ENCODE measurements at places on chromosomes 4 and X.

DNA sequence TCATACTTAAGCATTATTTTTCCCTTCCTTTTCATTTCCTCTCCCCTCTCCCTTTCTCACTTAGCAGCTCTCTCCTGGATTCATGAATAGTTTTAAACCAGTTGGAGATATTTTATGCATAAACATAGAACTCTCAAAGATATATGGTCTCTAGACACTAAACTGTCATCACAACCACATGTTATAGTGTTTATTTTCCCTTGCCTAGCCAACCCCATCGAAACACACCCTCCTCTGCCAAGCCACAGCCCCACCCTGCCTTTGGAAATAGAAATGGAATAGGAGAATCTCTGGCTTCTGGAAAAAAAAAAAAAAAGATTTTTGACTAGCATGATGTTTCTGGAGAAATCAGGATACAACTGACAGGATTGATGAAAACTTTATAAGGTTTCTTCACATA lies 64.8 kb upstream of the RBPJ start:
- no peak for DNase-seq

GRCh38 chr4:143188136-143189088 lies 3.7 kb downstream of the USP38 start:
- DNase-seq, result no peak

GRCh38 chr4:174808836-174809235 lies 20.2 kb downstream of the GLRA3 start:
- DNase-seq, result no peak

DNA sequence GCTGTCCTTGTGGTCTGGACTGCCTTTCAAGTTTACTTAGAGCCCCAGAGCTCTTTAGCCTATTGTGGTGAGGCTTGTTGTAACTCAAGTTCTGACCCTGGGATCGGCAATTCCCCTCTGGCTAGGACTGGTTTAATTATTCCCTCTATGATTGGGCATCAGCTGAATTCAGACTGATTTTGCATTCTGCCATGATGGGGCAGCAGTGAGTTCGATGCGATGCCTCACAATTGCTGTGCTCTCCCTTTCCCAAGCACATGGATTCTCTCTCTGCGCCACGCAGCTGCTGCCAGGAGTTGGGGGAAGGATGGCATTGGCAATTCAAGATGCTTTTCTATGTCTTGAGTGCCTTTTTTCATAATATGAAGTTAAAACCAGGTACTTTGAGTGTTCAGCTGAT lies 327.8 kb upstream of the CXorf51B start:
- DNase-seq, result no peak

GRCh38 chrX:22467571-22467970 lies 194.9 kb downstream of the CBLL2 start:
- no peak for DNase-seq

DNA sequence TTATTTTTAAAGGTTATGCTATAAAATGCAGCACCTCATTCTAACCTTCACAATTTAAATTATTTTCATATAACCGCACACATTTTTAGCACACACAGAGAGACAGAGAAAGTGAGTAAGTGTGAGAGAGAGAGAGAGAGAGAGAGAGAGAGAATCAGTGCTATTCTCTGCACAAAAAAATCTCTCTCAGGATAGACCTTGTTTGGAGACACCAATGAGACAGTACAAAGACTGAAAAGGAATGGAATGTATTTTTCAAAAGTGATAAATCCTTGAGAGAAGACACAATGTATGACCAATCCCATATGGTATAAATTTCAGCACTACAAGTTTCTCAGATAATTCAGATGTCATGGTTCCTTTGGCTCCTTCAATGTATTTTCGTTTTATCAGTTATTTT lies 132.1 kb upstream of the PCDH18 start:
- no peak for DNase-seq

DNA sequence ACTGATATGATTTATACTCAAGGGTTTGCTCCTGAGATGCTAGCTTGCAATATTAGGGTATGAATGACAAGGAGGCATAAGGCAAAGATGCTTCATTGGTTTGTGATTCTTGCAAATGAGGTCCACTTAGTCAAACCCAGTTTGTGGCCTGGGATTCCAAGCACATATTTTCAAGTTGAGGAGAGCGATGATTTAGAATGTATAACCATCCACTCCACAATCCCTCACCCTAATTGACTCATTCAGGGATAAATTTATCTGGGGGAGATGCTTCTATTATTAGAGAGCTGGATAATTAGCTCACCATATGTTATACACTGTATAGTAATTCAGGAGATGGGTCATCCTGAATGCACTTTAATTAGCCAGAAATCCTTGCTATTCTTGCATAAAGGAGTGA lies 118.3 kb upstream of the PUDP start:
- DNase-seq, result no peak

GRCh38 chr4:65515646-65516045 lies 154.6 kb downstream of the EPHA5 start:
- no peak for DNase-seq

DNA sequence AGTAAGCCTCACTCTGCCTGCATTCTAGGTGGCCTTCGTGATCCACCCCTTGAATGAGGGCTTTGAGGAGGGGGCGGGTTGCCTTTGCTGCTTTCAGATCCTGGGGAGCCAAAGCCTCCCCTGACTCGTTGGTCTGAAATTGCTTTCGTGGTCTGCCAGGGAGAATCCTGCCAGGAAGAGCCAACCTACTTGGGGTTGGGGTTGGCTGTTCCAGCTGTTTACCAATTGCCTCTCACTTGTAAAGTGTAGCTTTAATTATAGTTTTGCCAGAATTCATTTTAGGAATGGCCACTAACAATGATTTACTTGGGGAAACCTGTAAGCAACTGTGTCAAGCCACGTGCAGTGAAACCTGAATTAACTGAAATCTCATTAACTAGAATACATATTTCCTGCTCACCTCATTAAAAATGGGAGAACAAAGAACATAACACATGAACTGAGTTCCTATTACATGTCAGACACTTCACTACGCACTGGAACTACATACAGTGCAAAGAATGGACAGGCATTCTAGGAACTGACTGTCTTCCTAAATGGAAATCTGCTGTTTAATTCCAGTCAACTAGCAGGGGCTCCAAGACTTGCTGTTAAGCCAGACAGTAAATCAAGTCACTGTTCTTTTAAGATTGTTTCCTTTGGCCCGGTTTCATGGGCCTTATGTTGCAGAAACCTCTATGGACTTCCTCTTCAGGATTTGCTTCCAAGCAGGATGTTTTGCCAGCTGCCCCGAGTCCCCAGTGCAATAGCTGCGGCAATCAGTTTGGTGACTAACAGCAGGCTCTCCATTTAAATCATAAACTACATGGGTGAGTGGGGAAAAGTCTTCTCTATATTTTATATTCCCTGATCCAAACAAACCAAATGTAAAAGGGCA lies 16.4 kb upstream of the NKRF start:
- DNase-seq, result no peak

DNA sequence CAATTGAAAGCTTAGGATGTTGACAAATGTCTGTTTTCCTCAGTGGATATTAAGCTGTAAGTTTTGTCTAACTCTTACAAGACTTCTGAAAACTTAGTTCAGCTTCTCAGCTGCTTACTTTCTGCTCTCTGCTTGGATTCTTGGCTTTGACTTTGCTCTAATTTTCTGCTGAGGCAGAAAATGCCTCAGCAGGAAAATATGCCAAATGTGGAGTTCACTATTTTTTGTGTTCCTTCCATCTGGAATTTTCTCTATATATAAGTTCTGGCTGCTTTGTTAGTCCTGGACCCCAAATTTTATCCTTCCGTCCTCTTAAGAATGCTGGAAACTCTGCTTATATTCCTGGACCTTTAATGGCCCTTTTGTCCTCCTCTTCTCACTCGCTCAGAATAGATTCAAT lies 352.6 kb upstream of the NWD2 start:
- DNase-seq, result no peak

- no peak for DNase-seq
Measured at GRCh38 chrX:72475338-72475737, 97.3 kb downstream of the HDAC8 start.

DNA sequence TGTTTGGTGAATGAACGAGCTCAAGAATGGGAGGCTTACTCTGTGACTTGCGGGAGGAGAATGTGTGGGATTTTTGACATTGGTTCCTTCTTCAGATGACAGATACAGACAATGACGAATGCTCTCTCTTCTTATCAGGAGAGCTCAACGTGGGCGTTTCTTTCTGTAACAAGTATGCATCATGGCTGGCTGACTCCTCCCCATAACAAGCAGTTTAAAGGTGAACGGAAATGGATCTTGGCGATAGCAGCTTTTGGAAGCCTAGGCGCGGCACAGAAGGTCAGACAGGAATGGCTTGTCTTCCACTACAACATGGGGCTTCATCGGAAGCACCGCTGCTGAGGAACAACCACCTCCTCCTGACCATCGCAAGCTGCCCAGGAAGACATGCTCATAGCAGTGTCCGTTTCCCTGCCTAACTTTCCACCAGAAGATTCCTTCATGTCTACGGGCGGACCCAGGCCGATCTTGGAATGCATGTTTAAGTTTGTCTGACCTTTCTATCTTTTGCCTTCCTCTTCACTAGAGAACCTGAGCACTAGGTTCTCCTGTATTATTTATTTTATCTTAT lies 18.3 kb upstream of the ACSL1 start:
- no peak for DNase-seq

- no peak for DNase-seq
Measured at GRCh38 chr4:89899152-89899551, 4.5 kb downstream of the MMRN1 start.

- DNase-seq, result no peak
Measured at GRCh38 chrX:65846974-65847373, 179.5 kb downstream of the MSN start.

- no peak for DNase-seq
Measured at GRCh38 chrX:10467793-10468192, 152.6 kb downstream of the MID1 start.

DNA sequence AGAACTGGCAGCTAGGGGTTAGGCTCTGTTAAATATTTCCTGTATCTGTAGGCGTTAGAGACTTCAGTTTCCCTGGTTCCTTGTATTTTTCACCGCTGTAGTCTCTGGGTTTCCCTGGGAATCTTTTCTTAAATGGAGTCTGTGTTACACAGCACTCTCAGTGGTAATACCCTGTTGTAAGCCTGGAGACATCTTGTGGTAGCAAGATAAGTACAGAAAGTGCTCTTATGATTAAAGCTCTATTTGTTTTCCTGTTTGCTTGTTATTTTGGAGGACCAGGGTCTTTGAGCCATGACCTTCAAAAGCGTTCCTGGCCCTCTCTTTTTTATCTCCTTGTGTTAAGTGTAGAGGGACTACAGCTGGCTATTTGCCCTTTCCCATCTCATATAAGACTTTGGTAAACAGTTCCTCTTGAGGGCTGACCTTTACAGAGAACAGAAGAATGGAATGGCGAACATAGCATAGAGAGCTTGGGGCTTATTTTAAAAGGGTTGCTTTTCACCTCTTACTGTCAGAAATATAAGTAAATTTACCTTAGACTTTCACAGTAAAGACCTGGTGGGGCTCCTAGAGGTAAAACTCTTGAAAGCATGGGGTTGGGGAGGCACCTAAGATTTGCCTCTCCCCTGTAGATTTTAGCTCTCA lies 782.5 kb downstream of the FAT4 start:
- DNase-seq, result no peak

GRCh38 chrX:147894366-147894963 lies 17.3 kb upstream of the FMR1 start:
- DNase-seq, result no peak

GRCh38 chrX:2451501-2452316 lies 49.1 kb downstream of the DHRSX start:
- DNase-seq, result no peak

GRCh38 chr4:126611900-126612299 lies 1020.9 kb upstream of the INTU start:
- DNase-seq, result no peak

GRCh38 chr4:137627739-137628460 lies 95.6 kb upstream of the PCDH18 start:
- DNase-seq, result no peak

DNA sequence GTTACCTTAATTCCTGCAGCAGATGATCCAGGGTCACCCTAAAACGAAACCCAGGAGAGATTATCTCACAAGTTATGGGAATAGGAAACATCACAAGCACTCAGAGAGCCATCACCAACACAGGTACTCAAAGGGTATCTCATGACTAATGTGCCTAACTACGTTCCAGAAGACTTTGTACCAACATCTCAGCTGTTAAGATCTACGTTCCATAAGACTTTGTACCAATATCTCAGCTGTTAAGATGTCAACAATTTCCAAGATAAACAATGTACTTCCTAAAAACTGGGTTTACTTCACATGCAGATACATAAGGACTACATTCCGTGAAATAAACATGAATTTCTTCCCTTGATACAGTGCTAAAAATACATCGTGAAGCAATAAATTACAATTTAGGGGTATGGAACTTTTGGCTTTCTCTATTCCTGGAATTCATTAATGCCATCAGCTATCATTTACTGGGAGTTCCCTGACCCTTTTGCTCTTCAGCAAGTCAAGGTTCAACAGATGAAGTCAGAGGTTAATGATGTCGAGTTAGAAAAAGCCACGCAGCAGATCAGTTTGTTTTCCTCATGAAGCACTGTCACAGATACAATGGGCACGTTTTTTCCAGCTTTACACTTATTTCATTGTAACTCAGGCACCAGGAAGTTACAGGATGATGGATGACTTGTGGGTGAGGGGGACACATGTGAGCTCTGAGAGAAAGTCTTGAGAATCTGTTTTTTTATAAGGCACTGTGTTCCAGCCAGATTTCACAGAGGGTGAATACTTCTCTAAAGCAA lies 127.0 kb upstream of the ETNPPL start:
- no peak for DNase-seq

- no peak for DNase-seq
Measured at GRCh38 chr4:95499291-95499696, 49.5 kb downstream of the UNC5C start.

- no peak for DNase-seq
Measured at GRCh38 chr4:87975466-87975865, at the start of gene SPP1. Gene SPP1, plus strand, starts transcription at chr4:87975714. Its CDS starts 1,182 bp downstream, at chr4:87976896.

- no peak for DNase-seq
Measured at GRCh38 chr4:110055158-110055768, 142.6 kb downstream of the EGF start.

DNA sequence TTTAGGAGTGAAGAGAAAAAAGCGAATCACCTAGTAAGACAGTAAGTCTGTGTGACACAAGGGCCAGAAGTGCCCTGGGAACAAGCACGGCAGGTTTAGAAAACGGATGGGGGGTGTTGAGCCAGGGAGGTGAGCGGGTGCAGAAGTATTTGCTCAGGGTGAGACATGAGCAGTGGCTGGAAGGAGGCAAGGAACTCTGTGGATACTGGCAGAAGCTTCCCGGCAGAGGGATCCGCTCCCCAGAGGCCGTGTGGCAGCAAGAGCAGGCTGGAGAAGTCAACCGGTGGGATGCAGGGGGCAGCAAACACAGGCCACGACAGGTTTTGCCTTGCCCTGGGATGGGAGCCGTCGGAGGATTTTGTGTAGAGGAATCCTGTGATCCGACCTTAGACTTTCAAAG lies 2.3 kb upstream of the UVSSA start:
- no peak for DNase-seq

GRCh38 chrX:50707405-50707804 lies 106.6 kb downstream of the SHROOM4 start:
- no peak for DNase-seq

- no peak for DNase-seq
Measured at GRCh38 chr4:133151691-133152329, 2.7 kb downstream of the PCDH10 start.

- no peak for DNase-seq
Measured at GRCh38 chrX:79159800-79160199, 15.3 kb downstream of the GPR174 start.

GRCh38 chrX:136806891-136807410 lies 26.2 kb upstream of the ARHGEF6 start:
- DNase-seq, result no peak

GRCh38 chr4:85672116-85672515 lies 197.2 kb downstream of the ARHGAP24 start:
- DNase-seq, result no peak

Measured in NCI-H2107 (cell line).